Stimulated activated effector memory CD8-positive, alpha-beta T cell treated with anti-CD3 and anti-CD28 coated beads, Interleukin-12 subunit alpha, Interleukin-12 subunit beta, amount 100 ng/mL, for 72 hours (primary cell): ENCODE measurements at places on chromosomes 3 and 15.
A peak's percentile ranks its signal among the peaks of the same experiment; 100 is the strongest.

DNA sequence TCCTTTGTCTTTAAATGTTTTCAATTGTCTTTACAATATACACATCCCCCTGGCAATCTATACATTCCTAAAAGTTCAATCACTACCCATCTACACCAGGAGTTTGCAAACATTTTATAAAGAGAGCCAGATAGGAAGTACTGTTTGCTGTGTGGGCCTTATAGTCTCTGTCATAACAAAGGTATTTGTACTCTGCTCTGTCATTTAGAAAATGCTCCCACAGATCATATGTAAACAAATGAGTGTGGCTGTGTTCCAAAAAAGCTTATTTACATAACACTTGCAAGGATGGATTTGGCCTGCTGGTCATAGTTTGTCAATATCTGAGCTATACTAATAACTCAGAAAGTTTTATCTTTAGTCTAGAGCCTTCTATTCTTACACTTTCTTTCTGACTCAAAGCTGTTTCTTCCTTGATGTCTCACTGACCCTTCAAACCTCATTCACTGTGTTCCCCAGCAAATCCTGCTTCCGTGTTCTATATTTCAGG lies 511.9 kb downstream of the GBE1 start:
- DNase-seq: no peak

DNA sequence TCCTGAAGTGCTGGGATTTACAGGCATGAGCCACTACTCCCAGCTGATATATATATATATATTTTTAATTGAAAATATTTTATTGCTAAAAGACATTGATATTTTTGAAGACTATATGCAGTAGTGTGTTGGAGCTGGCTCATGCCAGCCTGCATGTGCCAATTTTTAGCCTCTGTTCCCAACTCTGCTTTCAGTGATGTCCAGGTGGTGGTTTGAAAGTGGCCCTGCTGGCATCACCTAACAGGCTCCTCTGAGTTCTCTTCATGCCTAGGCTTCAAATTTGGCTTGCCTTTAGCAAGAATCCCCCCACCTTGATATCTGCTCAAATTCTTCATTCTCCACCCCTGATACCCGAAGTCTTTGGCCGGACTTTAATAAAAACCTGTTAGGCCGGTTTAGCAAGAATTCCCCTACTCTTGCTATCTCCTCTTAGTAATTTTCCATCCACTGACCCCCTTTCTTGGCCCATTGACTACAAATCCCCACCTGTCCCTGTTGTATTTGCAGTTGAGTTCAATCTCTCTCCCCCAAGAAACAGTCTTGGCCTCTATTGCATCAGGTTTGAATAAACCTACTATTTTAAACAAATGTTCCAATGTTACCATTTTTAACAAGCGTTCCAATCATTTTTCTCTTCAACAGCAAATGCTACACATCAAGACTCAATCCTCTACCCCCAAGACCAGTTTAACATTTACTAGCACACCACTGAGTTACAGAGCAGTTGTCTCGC lies 23.9 kb upstream of the CTSH start:
- DNase-seq: no peak

DNA sequence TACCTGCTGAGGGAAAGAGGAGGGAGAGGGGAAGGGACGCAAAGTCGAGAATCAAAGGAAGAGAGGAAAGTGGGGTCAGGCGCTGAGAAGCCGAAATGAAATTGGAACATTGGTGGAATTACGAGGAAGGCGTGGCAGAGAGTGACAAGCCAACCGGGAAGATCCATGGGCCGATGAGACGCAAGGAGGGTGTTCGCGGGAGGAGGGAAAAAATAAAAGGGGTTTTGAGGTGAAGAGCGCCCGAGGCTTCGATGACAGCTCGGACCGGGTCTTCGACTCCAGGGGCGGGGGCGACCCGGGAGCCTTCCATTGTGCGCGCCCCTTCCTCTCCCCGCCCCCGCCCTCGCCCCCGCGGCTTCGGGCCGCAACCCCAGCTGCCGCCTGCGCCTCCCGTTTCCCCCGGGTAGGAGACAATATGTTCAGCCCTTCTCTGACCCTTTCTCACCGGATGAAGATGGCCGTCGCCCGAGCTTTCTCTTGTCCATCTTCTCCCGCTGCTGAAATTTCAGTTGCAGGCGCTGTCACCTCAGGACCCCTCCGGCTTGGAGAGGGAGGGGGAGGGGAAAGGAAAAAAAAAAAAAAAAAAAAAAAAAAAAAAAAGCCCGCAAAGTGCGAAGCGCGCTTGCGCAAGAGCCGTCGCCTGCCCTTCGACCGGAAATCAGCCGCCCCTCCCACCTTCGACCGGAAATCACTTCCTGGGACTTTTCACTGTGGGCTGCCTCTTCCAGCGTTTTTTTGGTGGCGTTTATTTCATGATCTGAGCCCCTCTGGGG lies at the start of gene SENP7:
TSS of gene SENP7 (minus strand) at position 567 of the 773 bp plus-strand sequence. CDS start at position 485, 82 bp downstream.
- DNase-seq: peak; percentile 88

- no peak for DNase-seq
These were observed 23.8 kb downstream of the TICRR start for GRCh38 chr15:89599021-89599420.
